CD4-positive, alpha-beta T cell treated with Interleukin-15 for 4 hours (primary cell): ENCODE measurements at places on chromosomes 6 and 20.
A peak's percentile ranks its signal among the peaks of the same experiment; 100 is the strongest.

GRCh38 chr6:3327403-3327802 lies 68.7 kb downstream of the PSMG4 start:
- no peak for DNase-seq

DNA sequence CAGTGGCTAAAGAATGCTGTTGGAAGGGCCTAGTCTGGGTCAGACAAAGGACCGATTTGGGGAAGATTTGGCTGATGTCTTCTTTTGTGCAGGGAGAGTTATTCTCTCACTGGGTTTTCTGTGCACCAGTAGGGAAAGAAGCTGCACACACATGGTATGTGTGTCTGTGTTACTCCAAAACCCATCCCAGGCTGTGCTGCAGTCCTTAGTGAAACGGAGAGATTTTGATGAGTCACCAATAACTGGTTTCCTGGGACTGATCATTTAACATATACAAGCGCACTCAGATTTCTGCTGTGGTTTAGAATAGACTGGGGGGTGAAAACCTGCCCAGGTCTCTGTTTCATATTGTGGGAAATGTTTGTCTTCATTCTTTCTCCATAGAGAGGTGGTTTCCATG lies 1049.8 kb downstream of the KIF16B start:
- no peak for DNase-seq

GRCh38 chr6:123489589-123489988 lies 147.2 kb downstream of the TRDN start:
- no peak for DNase-seq

DNA sequence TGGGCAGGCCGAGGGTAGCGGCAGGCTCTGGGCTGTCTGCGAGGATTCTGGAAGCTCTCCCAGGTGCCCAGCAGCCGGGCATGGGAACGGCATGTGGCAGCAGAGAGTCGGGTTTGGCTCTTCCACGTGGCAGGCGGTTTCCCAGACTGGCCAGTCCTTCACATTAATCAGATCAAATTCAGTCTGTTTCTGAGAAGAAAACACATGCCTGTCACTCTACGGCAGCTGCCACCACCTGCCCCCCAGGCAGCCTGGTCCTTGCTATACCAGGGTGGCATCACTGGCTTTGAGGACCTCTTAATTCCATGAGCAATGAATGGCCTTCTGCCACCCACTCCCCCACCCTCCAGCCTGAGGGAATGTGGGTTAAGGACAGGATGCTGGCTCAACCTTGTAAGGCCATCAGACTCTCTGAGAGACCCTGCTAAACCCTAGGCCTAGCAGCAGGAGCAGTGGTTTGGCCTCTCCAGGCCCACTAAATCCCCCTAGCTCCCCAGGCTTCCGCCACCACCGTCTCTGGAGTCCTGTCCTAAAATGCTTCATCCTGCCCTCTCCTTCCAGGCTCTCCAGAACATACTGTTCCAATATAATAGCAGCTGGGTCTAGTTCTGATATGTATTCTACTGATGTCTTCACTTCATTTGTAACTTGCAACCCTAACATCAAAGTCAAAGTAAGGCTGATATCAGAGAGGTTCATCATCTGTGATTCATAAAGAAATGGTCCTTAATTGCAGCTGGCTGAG lies 47.8 kb downstream of the PLCG1 start:
- DNase-seq, result no peak

DNA sequence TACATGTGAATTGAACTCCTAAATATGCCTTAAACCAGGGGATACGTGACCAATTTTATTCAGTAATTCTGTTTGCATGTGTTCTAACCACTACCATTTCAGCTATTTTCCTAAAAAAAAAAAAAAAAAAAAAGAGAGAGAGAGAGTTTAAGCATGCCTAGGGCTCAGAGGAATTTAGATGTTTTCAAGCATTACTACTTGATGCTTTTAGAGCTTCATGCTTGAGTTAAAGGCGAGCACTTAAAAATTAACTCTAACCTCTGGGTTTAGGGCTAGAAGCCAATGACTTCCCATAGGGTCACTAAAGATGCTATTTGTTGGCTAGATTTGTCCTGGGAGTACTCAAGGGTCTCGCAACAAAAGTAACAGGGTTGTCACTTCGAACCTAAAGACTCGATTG lies 217.7 kb downstream of the ATXN1 start:
- no peak for DNase-seq

- no peak for DNase-seq
These were observed 107.5 kb downstream of the CENPW start for GRCh38 chr6:126447367-126447766.

GRCh38 chr6:30325150-30325872 lies 1.4 kb upstream of the TRIM39 start:
- peak; percentile 79 for DNase-seq
